Type B pancreatic cell (in vitro differentiated cells): ENCODE measurements at places on chromosomes 13 and 19. TPM values are rescaled to one million over a fixed set of nuclear protein-coding genes. Genes with fewer than 3 reads are reported as not detected.

The ZNF749 gene
- 17.5 and 26.6 TPM in 2 replicates for total RNA-seq

The PSG7 gene
- not detected in 2 replicates for total RNA-seq

The CELF5 gene
- total RNA-seq: 0.50 and 2.6 TPM in 2 replicates

The SERTAD3 gene
- 33.7 and 41.7 TPM in 2 replicates for total RNA-seq

The MIR17HG gene
- 5.3 and 21.8 TPM in 2 replicates for total RNA-seq

GRCh38 chr13:113292021-113292862 is 4.8 kb upstream of the LAMP1 start:
- no peak for DNase-seq

DNA sequence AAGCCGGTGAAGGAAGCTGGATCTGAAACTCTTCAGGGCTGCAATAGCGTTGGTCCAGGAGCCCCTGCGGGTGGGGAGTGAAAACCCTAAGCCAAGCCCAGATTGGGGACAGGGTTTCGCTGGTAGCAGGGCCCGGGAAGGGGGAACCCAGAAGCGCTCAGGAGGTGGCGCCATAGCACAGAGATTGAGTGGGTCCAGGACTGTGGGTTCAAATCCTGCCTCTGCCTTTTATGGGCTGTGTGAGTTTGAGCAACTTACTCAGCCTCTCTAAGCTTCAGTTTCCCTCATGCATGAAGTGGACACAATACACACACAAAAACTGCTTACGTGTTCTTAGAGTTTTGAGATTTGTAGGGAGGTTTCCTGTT is 8.3 kb upstream of the SYCN start:
- no peak for DNase-seq

- no peak for DNase-seq
Measured at GRCh38 chr13:100364591-100364990, 224.0 kb downstream of the GGACT start.

DNA sequence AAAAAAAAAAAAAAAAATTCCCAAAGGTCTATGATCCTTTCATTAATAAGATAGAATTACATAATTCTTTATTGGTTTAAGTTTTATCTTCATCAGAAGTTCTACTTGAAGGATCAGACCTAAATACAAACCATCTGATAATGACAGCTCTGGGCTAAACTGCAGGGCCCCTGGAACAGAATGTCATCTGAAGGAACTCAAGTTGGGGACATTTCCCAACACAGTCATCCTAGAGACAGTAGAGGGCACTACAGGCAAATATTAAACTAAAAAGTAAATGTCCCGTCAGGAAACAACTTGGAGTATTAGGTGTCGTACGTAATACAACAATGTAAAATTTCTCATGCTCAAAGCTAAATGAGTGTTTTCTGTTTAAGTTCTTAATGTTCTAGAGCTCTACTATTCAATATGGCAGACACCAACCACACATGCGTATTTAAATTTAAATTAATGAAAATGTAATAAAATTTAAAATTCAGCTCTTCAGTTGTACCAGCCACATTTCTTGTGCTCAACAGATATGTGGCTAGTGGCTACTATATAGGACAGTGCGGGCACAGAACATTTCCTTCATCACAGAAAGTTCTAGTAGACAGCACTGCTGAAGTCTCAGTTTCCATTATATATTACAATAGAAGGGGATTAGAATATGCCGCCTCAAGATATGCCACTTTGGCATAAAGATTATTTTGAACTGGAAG is 21.8 kb upstream of the NAXD start:
- DNase-seq: no peak

DNA sequence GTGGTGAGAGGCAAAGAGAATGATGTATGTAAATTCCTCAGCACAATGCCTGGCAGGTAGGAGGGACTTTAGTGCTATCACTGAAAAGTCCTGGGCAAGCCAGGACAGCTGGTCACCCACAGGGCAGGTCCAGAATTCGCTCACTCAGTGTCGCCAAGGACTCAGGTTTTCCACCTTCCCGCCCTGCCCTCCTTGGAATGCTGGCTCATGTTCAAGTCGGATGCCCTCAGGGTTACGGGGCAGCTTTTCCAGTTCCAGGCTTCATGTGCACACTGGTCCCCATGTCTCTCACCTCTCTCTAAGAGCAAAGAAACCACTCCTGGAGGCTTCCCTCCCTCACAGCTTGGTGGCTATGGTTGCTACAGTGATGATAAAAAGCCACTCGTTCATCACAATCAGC is 24.8 kb upstream of the NAXD start:
- DNase-seq: no peak

DNA sequence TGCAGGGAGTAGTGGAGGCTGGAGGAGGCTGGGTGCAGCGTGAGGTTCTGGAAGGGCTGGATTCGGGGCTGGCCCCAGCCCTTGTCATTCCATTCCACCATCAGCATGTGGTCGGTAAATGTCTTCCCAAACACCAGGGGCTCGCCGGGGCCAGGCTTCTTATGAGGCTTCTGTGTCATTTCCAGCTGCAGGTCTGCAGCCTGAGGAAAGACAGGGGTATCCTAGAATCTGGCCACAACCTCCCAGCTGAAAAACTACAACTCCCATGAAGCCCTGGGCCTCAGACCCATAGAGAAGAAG is 4.4 kb downstream of the BCAT2 start:
- DNase-seq: no peak

GRCh38 chr19:1590641-1591397 is 1.8 kb downstream of the MBD3 start:
- no peak for DNase-seq

DNA sequence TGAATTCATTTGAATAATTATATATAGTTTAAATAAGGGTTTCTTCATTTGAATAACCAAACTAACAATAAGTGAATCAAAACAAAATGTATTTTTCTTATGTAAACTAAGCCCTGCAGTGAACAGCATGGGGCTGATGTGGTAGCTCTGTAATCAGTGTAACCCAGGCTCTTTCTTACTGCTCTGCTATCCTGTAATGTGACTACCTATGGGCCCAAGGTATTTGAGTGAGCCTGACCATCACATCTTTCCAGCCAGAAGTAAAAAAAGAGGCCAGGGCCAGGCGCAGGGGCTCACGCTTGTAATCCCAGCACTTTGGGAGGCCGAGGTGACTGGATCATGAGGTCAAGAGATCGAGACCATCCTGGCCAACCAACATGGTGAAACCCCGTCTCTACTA is 494.6 kb downstream of the DCT start:
- no peak for DNase-seq
